Iris pigment epithelial cell (primary cell): ENCODE measurements at places on chromosomes 16 and 17.
A peak's percentile ranks its signal among the peaks of the same experiment; 100 is the strongest.

DNA sequence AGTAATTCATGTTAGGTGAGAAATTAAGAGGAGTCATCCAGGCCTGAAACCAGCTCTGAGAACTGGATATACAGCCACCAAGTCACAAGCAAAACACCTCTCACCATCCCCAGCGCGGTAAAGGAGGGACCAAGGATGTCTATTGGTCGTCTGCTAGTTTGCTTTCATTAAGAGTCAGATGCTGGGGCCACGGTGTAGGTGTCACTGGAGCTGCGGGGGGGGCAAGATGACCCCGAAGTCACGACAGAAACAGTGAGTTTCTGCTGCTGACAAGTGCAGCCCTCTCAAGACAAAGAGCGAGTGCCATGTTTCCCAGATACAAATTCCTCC lies 790 bp downstream of the NCBP3 start:
- peak; percentile 16 for DNase-seq

GRCh38 chr16:68756239-68756915 lies 19.3 kb downstream of the CDH1 start:
- no peak for DNase-seq

DNA sequence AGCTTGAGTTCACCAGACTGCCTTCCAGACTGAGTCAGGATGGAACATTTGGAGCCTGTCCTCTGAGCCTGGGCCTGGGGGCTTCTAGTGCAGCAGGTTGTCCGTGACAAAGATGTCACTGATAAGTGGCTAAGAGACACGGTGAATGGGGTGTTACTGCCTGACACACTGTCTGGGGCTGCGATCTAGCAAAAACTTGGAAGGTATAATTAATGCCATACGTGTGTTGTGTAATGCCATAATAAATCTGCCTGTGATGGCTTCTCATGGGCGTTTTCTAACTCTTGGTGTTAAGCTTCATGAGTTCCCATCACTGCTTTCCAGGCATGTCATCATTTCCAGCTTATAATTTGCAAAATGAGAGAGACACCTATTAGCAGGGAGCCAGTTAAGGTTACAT lies 215.4 kb downstream of the UTP18 start:
- no peak for DNase-seq

DNA sequence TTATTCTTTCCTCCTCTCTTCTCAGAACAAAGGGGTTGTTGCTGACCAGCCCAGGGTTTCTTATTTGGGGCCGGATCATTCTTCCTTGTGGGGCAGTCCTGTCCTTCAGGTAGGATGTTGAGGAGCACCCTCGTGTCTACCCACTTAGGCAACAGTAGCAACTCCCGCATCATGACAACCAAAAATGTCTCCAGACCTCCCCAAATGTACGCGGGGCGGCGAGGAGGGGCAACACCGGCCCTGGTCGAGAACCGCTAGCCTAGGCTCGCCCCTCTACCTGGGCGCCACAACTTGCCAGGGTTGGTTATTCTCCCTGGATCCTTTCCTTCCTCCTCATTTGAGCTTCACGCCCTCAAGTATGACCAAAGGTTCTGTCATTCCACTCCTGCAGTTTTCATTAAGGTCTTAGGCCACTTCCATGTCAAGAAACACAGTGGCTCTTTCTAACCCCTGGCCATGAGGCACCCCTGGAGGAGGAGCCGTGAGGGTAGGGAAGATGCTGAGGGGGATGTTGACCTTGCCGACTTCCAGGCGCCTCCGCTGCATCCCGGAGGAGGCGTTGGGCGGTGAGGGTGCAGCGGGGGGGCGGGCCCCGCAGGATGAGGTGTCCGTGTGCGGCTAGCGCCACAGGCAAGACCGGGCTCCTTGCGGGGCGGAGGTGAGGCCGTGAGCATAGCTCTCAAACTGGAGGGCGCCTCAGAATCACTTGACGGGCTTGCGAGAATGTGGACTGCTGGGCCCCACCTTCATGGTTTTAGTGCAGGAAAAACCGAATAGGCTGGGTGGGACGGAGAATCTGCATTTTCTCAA lies 712 bp upstream of the SPECC1 start:
- DNase-seq = peak; percentile 8

GRCh38 chr17:54771409-54771915 lies 129.2 kb upstream of the TOM1L1 start:
- DNase-seq = no peak

DNA sequence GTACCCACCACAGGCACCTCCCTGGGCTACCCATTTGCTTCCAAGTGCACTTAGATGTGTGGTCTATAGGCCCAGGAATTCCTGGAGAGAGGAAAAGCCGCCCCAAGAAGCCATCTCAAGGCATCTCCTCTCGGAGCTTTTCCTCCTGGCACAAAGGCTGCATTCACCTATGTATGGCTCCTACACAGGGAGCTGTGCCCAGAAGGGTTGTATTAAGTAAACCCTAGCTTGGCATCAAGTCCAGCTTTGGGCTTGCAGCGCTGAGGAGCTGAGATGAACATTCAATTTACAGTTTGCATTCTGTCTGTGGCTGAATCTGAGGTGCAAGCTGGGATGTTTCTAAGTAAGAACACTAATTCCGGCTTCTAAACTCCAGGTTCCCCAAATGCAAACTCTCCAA lies 81.3 kb downstream of the CDYL2 start:
- no peak for DNase-seq

DNA sequence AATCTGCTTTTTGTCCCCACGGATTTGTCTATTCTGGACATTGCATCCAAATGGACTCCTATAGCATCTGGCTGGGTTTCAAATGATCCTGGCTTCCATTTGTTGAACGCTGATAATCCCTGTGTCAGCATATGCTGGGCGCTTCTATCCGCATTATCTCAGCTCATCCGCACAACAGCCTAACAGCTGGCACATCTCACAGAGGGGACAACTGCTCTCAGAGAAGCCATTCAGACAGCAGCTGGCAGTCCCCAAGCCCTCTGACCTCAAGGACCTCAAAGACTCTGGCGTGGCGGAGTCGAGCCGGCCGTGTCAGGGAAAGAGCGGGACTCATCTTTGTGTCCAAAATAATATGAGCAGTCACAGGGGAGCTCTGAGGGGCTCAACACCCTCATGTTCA lies 82.3 kb downstream of the NT5M start:
- no peak for DNase-seq

DNA sequence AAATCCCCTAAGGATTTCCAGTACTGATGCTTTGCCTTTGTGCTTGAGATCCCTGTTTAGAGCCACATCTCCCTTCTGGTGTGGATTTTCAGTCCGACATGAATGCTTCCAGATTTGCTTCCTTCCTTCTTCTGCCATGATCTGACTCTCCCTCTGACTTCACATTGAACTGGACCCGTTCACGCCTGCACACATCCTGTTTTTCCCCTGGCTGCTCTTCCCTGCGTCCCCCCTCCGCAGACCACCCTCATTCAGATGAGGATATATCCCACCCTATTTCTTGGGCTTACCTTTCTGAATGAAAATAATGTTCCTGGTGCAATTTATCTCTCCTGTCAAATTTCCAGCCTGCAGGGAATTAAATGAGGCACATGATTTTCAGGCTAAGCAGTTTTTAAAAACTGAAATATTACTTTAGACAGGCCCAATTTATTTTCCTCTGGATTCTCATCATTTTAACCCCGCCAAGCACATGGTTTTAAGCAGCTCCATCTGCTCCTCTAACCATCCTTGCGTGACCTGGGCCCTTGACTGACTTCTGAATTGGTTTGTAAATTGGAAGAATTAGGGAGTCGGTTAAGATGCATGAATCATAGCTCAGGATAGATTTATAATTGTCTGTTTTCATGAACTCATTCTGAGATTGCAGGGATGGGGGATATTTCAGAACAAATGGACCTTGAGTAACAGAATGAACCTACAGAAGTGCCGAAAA lies 59.2 kb downstream of the BMERB1 start:
- DNase-seq = peak; percentile 61

- DNase-seq = peak; percentile 18
These were observed 402.7 kb upstream of the TNRC6C start for GRCh38 chr17:77555741-77556291.

DNA sequence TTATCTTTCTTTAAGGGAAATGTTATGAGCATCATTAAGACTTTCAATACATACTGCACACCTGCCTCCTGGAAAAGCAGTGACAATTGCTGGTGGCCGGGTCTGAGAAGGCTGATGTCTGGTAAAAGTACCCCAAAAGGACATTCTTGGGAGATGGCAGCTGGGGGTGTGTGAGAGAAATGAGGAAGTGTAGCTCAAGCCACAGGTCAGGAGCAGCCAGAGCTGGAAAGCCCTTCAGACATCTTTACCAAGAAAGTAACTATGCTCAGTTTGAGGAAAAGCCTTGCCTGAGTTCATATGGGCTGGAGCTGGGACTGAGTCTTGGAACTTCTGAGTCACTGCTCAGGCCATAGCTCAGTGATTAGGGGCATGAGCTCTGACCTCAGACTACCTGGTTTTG lies 94.7 kb upstream of the N4BP1 start:
- DNase-seq = no peak

GRCh38 chr17:65953316-65954147 lies 238.4 kb downstream of the CEP112 start:
- DNase-seq = no peak

DNA sequence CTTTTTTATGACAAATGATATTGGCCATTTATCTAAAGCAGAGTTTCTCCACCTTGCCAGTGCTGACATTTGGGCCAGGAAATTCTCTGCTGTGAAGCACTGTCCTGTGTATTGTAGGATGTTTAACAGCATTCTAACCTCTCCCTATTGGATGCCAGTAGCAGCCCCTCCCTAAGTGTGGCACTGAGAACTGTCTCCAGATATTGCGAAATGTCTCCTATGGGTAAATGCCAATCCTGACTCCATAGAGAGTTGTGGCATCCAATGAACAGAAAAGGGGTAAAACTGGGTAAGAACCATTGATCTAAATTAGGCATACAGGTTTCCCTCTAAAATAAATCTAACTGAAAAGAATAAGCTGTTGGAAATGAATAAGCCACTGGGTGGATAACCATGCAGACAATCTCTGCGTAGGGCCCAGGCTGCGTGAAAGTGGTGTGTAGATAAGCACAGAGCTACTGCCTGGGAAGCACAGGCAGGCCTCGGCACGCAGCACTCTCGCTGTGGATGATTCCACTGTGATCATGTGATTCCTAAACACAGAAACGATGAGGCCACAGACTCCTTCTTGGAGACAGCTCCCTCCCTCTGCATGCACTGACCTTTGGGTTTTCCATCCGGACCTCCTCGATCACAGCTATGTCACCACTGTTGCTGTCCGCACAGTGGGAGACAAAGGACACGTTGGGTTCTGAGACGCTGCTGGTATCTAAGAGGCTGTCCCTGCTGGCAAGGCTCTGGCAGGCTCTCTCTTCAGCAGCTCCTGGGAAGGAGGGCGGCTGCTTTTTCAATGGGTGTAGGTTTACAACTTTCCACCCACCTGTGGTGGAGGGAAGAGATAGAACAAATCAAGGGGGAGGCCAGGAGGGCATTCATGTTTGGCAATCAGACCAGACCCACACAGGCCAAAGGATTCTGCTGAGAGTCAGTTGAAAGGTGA lies 44.1 kb downstream of the GTF3C1 start:
- DNase-seq = no peak

DNA sequence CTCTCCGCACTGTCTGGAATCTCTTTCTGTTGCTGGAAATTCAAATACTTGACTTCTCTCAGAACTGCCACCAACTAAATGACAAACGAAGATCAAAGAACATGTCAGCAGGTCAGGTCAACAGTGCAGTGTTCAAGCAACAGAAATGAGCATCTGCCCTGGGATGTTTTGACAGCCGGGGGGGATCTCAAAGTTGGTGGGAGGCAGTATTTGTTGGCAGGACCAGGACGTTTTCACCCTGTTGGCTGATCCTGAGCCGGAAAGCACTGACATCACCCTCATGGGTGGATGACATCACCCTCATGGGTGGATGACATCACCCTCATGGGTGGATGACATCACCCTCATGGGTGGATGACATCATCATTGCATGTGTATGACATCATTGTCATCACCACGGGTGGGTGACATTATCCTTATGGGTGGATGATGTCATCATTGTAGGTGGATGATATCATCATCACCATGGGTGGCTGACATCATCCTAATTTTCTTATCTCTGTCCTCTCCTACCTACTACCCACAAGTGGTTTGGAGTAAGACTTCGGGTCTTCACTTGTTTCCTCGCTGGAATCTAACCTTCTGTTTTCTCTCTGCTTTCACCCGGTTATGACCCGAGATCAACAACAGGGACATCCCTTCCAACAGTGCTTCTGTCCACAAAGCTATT lies 18.9 kb downstream of the DNAH17 start:
- peak; percentile 5 for DNase-seq

GRCh38 chr17:61411011-61411260 lies 11.3 kb downstream of the TBX2 start:
- DNase-seq = no peak

DNA sequence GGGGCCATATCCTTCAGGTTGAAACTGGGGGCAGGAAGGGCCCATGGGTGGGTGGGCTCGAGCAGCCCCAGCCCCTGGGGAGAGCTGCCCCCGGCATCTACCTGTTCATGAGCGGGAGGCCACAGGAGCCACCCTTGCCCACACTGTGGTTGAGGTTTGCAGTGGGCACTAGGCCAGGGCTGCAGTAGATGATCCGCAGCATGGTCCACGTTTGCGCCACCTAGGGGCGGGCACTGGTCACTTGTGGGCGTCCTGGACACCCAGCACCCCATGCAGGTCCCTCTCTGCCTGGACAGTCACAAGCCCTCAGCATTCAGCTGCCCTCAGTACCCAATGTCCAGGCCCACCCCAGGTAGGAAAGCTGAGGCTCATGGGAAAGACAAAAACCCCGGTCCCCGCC lies 1.8 kb upstream of the JMJD8 start:
- no peak for DNase-seq

GRCh38 chr17:33966410-33967059 lies 288.6 kb upstream of the CCL2 start:
- no peak for DNase-seq

DNA sequence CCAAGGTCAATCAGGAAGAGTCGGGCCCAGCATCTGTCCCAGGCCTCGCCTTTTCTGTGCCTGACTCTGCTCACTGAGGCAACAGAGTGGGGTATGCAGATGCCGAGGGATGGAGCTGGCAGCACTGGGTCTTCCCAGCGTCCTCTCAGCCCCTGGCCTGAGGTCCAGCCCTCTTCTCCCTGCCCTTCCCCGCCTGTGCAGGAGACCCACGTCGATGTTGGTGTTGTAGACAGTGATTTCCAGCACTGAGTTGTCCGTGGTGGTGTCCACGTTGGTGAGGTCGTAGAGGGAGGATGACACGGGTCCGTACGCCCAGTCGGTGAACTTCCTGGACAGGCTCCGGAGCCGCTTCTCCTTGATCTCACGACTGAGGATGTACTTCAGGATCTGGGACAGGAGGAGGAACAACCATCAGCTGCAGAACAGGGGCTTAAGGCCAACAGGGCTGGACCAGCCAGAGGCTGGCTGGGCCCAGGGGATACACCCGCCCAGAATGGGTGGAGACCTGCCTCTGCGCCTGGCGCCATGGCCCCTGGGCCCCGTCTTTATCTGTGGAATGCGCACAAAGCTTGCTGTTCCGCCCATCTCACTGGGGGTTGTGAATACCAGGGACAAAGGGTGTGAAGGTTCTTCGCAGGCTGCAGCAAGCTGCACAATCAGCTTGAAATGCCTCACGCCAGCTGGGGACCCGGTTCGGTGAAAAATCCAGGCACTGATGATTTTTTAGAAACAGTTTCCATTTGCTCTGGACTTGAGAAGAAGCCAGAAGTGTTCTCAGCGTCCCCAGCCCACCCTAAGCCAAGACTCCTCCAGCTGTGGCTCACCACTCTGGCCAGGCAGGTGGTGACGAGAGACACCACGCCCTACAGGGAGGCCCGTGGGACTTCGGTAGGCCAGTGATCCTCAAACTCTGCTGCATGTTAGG lies 27.5 kb downstream of the TRPV3 start:
- peak; percentile 43 for DNase-seq
